ENCODE measurements at places on chromosomes 7 and 10.

GRCh38 chr10:29895456-29895855 lies 163.9 kb downstream of the JCAD start:
- peak; percentile 94 for DNase-seq

DNA sequence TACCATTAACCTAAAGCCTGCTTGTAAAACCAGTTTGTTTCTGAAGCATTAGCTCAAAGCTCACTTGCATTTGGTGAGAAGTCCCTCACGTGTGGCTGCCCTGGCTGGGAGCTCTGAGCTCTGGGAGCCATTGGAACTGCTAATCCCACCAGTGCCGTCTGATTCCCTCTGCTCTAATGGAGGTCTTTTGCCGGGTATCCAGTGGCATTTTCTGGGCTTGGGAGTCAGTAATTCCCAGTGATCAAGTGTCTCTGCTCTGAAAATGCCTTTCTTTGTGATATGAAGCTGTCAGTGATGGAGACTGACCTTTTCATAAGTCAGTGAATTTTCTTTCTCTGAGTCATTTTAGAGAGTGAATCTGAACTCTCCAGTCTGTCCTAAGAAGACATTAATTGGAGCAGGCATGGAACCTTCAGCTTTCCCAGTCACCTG lies 36.9 kb upstream of the FAM20C start:
- DNase-seq: peak; percentile 28

GRCh38 chr7:73582664-73583202 lies 4.4 kb upstream of the TBL2 start:
- no peak for DNase-seq

- no peak for DNase-seq
Measured at GRCh38 chr7:158265743-158266080, 321.9 kb downstream of the PTPRN2 start.
